ENCODE measurements at places on chromosomes 1 and 21.

DNA sequence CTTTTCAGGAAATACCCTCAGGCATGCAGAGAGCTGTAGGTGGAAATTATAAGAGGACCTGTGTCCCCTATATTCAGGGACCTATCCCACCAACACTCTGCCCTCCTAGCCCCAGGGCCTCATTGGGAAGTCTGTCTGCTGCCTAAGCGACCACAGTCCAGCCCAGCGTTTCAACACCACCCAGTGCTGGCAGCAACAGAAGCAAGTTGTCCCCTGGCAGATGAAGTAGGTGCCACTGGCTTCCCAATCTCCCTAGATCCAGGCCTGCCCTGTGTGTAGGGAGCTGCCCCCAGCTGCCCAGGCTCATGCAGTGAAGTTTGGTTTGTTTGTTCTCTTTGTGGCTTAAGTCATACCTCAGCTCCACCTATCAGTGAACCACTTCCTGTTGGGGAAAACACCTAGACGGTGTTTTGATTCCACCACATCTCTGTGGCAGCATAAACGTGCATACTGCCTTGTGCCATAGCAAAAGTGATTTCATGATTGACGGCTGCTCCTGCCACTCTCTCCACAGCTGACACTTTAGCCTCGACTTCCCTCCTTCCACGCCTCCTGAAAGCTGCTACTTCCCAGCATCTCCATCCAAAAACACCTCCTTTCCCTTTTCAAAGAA lies 8.1 kb upstream of the LEFTY1 start:
- DNase-seq, result no peak

DNA sequence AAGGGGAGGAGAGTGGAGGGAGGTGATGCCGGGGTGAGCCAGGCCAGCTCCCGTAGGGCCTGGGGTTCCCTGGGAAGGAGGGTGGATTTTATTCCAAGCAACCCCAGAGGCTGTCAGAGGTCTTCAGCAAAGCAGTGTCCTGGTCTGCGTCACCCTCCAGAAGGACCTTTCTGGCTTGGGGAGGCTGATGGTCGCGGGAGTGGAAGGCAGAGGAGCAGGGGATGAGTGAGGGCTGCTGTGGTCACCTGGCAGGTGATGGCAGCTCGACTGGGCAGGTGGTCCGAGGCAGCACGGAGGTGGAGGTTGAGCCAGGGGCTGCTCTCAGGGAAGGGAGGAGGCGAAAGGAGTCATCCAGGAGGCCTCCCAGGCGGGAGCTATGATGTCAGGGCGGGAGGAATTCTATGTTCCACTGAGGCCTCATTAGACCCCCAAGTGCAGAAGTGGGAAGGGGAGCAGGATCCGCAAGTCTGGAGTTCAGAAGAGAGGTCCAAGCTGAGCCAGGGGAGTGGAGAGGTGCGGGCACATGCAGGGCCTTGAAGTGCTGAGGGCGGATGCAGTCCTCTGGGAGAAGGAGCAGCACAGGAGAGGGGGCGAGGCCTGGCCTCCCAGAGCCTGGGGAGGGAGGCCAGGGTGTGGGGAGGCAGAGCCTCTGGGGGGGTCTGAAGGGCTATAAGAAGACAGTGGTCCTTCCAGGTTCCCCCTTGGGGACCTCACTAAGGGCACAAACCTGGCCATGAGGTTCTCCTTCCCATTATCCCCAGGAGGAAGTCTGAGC lies 33.3 kb downstream of the BMP8A start:
- DNase-seq, result no peak

DNA sequence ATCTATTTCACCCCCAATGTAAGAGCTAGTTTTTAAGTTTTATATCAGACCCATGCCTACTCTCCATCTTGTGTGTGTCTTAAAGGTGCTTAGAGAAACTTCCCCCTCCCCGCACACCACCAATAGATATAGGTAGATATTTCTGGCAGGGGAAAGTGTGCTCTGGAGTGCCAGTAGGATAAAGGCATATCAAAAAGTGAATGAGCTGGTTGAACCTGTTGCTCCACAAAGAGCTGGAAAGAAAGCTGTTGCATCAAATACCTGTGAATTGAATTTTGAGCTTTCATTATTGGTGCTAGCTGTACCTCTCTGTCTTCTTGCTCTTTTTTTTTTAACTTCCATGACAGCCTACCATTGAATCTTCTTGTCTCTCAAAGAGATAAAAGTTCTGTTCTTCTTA lies 32.8 kb downstream of the ARID1A start:
- no peak for DNase-seq

GRCh38 chr1:64280001-64280400 lies 76.6 kb downstream of the UBE2U start:
- no peak for DNase-seq

- no peak for DNase-seq
Observed at GRCh38 chr1:205538235-205538840, 33.9 kb downstream of the CDK18 start.

GRCh38 chr1:234690872-234691271 lies 80.9 kb upstream of the IRF2BP2 start:
- no peak for DNase-seq

DNA sequence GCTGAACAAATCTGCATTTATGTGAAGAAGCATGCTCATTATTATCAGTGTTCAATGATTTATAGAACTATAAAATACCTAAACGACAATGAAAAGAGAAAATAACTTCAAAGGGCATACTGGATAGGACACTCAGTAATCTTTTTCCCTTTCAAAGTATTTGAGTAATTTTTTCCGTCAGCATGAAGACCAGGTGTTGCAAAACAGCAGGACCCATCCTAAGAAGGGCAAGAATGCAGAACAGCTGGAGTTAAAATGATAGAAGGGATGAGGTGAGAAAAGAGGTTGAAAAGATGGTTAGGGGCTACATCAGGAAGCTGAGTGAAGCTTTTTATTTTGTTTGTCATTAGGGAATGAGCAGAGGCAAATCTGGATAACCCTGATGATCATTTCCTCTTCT lies 7.1 kb upstream of the RGS18 start:
- DNase-seq, result no peak

Measured in cortex of kidney (tissue), 1 donor.